ENCODE measurements at places on chromosomes 6 and 20.

- no peak for DNase-seq
Observed at GRCh38 chr6:163602851-163603250, 188.3 kb downstream of the QKI start.

GRCh38 chr6:99613409-99613704, 6.7 kb downstream of the PRDM13 start:
- DNase-seq: no peak

DNA sequence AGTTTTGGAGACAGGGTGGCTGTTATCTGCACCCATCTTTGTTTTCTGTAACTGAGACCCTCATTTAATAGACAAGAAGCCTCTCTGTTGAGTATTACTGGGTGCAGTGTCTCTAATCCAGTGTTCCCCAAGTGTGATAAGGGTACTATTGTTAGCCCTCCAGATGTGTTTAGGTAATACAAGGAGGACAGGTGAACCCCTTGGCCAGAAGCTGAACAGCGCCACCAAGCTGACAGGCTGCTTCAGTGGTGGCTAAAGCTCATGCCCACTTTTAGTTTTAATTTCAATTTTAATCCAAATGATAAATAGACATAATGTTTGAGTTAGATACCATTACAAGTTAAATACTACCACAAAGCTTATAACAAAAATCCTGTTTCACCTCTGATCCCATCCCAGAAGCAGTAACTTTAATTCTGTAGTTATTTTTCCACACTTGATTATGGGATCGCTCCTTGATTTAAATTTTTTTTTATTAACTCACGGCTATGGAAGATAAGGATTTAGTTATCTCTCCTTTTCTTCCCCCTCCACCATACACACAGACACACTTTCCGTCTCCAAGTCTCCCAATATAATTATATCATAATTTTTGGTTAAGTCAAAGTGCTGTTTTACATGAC, 8.4 kb upstream of the STK35 start:
- peak; percentile 48 for DNase-seq

DNA sequence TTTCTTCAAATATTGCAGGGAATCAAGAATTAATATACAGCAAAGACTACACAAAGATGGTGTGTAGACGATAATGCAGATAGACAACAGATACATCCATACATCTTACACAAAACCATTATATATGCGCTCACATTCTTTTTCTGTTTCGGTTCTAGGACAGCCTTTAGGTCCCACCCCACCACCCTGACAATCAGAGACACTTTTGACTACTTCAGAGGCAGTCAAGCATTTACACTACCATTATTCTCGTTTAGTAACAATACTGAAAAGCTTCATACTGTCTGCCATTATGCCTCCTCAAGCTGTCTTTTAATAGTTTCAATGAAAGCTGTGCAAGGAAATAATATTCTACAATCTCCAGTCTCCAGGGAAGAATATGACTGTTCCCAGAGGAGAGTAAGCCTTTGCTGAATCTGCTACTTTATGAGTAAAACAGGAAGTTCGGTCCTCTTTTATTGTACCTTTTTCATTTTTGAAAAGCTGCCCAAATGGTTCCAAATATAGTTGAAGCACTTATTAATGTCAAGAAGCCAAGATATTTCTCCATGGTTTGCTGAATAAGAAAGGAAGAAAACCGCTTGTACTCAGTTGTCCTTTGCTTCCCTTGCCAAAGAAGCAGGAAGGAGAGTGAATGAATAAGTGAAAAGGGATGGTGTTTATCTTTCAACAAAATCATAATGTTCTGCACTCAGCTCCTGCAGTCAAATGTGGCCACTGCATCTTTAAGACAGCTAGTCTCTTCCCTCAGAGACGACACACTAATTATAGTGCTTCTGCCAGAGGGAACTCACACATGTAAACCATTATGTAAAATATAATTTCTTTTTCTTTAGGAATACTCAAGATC, 468.3 kb downstream of the CDC5L start:
- DNase-seq: no peak

GRCh38 chr20:41086402-41087324, 50.7 kb upstream of the PLCG1 start:
- DNase-seq: no peak

DNA sequence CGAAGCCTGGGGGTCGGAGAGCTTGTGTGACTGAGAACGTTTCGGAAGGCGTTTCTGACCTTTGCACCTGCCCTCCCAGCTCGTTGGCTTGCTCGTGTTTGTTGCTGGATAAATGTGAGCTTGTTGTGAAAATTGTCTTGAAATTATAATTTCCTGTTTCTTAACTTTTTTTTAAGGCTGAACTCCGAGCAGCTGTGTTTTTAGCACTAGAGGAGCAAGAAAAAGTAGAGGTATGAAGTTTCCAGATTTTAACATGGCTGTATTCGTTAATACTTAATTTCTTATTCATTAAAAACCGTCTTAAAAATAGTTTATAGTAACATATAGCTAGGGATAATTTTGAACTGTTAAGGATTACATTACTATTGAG, 672 bp downstream of the CEP43 start:
- DNase-seq: no peak

DNA sequence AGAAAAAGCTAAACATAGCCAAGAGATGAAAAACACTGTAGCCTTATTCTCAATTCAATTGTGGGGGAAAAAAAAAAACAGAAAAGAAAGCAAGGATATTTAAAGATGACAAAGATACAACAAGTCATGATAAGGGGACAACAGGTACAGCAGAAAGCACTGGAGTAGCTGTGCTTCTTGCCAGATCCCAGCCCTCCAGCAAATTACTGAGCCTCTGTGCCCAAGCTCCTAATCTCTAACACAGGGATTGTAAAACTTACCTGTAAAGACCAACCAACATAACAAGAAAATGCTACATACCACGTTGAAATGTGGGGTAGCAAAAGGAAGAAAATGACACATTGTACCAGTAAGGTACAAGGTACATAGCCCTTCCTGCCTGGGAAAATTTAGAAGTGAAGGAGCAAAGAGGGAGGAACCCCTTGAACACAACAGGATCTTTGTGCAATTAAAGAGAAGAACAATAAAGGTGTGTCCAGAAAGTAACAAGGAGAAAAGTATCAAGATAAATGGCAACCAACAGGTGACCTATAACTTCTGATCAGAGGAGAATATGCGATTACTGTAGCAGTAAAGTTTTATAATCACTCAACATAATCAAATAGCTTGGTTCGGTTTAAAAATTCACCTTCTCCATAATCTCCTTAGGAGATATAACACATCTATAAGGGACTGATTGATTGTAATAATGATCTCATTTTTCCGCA, 30.6 kb downstream of the PREP start:
- DNase-seq: no peak

DNA sequence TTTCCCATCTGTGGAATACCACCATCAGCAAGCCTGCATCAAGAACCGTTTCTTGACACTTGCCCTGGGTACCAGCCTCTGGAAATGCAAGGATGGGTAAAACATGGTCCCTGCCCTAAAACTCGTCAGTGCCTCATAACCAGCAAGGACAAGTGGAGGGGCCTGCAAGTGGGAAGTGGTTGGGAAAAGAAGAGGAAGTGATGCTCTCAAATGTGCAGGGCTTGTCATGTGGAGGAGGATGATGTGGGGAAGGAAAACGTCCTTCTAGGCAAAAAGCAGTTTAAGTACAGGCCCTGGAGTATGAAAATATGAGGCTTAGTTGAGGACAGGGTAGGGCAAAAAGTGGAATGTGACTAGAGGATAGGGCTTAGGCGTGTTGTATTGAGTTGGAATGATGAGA, 19.0 kb downstream of the RREB1 start:
- no peak for DNase-seq

DNA sequence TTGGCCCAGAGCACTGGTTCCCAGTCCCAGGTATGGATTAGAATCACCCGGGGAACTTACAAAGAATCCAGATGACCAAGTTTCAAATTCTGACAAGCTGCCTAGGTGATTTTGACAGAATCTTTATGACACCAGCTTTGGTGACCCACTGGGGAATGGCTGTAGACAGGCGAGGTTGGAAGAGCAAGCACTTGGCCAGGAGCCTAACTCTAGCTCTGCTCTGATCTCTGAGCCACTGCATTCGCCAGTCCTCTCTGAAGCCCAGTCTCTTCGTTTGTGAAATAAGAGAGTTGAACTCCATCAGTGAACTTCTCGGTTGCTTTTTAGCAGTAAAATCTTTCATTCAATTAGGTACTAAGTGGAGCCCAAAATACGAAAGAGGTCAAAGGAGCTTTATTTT, 161.2 kb downstream of the VEGFA start:
- no peak for DNase-seq

- no peak for DNase-seq
Observed at GRCh38 chr6:15430931-15431405, 185.1 kb downstream of the JARID2 start.

- no peak for DNase-seq
Observed at GRCh38 chr6:113500221-113500620, 356.9 kb upstream of the MARCKS start.

GRCh38 chr6:136115941-136116340, 134.2 kb downstream of the MTFR2 start:
- no peak for DNase-seq

DNA sequence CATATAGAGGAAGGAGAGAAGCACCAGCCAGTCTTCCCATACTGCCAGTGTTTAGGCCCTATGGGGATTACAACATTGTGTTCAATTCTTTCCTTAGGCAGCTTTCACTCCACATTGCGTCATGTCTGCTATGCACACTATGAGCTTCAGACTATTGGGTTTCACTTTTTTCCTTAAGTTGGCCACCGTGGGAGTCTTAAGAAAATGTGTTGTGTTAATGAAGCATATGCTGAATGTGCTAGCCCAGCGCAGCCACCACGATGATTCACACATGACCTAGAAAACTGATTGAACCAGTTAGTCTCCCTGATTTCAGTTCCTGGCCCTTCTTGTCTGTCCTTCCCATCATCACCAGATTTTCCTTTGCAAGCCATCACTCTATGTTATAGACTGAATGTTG, 21.5 kb downstream of the TUBB2B start:
- no peak for DNase-seq

DNA sequence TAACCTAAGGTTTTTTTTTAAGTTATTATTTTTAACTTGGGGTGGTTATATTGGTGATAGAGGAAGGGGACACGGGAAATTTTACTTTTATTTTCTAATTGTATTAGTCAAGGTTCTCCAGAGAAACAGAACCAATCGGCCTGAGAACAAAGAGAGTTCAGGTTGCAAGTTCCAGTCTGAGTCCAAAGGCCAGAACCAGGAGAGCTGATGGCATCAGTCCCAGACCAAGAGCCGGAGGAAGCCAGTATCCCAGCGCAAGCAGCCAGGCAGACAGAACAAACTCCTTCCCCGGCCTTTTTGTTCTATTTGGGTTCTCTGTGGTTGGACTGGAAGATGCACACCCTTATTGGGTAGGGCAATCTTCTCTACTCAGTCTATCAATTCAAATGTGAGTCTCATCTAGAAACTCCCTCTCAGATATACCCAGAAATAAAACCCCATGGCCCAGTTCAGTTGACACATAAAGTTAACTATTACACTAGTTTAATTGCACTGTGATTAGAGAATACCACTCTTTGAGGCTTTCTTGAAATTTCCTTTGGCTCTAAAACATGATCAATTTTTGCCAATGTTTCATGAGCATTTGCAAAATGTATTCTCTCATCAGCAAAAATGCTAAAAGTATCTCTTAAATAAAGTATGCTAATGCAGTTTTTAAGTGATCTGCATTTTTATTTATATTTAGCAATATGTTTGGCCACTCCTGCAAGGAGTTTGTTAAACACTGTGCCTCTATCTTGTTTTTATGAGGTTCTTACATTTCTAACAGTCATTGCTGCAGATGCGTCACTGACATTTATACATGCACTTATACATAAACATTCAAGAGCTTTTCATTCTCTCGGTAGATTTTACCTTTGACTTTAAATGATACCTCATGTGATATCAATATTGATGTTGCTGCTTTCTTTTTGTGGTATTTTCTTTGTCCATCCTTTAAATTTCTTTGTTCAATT, 103.2 kb upstream of the SSTR4 start:
- DNase-seq: peak; percentile 11

GRCh38 chr6:16007146-16007545, 121.7 kb upstream of the MYLIP start:
- no peak for DNase-seq

DNA sequence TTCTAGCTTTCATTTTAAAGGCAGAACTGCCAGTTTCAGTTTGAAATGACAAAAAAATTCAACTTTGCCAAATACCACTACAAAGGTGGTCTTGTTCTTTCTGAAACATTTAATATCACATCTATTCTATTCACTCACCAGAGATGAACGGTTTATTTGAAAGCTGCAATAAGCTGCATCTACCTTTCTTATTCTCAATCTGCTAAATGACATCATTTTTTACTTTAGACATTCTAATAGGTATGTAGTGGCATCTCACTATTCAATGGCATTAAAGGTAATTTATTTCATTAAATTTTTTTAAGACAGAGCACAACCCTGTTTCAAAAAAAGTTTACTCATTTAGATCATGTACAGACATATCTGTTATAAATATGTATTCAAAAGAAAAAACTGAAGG, 66.5 kb upstream of the SMIM29 start:
- DNase-seq: no peak

- no peak for DNase-seq
Observed at GRCh38 chr6:140209775-140210174, 835.3 kb upstream of the CITED2 start.

GRCh38 chr20:6868861-6869260, 101.4 kb downstream of the BMP2 start:
- no peak for DNase-seq

- no peak for DNase-seq
Observed at GRCh38 chr6:39037707-39038106, 10.9 kb upstream of the GLP1R start.

- no peak for DNase-seq
Observed at GRCh38 chr6:33566182-33567084, 13.6 kb downstream of the BAK1 start.

GRCh38 chr6:148274809-148275208, 67.8 kb upstream of the SASH1 start:
- DNase-seq: no peak

- no peak for DNase-seq
Observed at GRCh38 chr6:20791074-20791473, 256.8 kb downstream of the CDKAL1 start.

DNA sequence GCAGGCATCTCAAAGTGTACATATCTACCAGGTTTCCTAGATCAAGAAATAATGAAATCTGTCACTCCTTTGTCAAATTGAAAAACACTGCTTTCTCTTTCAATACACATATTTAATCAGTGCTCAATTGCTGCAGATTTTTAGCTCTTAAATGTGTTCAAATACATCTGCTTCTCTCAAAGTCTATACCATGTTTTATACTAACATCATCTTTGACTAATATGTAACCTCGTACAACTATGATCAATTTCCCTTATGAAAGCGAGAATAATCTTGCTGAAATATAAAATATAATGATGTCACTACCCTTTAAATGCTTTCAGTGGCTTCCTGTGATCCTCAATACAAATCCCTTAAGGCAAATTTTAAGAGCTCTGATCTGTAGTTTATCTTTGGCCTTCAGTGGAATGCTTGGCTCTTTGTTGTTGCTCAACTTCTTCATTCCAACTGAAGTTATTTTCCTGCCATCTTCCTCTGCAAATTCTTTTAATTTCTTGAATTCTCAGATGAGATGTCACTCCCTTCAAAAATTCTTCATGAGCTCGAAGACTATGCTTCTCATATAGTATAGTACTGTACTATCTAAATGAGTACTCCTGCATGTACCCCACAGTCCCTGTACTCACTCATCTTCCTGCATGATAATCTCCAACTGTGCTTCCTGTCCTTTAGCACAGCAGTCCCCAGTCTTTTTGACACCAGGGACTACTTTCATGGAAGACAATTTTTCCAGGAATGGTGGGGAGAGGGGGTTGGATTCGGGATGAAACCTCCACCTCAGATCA, 545.1 kb upstream of the GJE1 start:
- no peak for DNase-seq

- DNase-seq: no peak
Observed at GRCh38 chr6:41642960-41643898, 5.0 kb downstream of the MDFI start.
